Osteoblast (primary cell): ENCODE measurements at places on chromosomes 7 and 10. TPM values are rescaled to one million over a fixed set of nuclear protein-coding genes. Genes with fewer than 3 reads are reported as not detected.

- DNase-seq: no peak
Observed at GRCh38 chr10:75733135-75733890, 301.9 kb downstream of the LRMDA start.

DNA sequence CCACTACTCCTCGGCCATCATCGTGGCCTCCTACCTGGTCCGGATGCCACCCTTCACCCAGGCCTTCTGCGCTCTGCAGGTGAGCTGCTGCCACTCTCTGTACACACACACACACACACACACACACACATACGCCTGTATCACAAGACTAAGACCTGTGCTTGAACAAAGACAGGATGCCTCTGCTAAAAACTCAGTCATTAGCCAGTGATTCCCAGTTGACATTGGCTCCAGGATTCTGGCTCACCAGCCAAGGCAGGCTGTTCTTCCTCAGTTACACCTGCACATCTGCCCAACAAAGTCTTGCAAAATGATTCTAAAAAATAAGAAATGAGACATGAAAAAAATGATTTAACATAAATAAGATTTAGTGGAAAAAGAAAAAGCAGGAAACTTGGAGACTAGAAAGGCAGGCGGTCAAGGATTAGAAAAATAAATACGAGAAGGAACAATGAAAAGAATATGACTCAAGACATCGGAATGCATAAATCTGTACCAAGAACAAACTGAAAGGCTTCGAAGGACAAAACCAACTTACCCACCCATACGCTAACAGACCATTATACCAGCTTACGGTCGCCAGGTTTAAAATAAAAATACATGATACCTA is 7.4 kb upstream of the LRRC18 start:
- DNase-seq: no peak

DNA sequence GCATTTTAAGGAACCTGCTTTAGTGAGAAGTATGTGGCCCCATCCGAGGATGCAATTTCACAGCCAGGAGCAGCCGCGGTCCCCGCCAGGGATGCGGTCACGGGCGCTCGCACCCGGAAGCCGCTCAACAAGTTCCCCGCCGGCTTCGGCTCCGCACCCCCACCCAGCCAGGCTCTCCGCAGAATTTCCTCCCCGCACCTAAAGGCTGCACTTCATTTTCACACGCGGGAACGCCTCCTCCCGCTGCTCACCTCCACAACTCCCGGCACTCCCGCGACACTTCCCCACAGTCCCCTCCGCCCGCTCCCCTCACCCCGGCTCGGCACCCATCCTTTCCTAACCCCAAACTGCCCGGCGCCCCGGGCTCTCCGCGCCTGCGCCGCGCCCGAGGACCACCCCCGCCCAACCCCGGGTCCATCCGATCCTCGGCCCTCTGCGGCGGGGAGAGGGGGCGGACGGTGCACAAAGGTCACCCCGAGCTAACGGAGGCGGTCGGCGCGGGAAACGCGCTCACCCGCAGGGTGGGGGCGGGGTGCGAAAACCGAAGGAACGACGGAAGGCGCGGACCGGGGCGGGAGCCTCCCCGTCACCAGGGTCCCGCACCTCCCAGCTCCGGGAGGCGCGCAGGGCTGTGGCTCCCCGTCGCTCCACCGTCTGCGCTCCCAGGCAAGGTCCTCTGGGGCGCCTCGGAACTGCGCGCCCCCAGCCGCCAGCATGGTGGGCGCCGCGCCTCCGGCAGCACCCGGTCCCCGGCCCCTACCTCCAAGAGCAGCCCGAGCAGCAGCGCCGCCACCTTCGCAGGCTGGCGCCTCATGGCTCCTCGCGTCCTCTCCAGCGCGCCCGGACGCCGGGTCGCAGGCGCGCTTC is 558 bp downstream of the VOPP1 start:
- DNase-seq: peak; percentile 94

- peak; percentile 38 for DNase-seq
Observed at GRCh38 chr7:116582806-116583444, 58.1 kb downstream of the CAV1 start.

DNA sequence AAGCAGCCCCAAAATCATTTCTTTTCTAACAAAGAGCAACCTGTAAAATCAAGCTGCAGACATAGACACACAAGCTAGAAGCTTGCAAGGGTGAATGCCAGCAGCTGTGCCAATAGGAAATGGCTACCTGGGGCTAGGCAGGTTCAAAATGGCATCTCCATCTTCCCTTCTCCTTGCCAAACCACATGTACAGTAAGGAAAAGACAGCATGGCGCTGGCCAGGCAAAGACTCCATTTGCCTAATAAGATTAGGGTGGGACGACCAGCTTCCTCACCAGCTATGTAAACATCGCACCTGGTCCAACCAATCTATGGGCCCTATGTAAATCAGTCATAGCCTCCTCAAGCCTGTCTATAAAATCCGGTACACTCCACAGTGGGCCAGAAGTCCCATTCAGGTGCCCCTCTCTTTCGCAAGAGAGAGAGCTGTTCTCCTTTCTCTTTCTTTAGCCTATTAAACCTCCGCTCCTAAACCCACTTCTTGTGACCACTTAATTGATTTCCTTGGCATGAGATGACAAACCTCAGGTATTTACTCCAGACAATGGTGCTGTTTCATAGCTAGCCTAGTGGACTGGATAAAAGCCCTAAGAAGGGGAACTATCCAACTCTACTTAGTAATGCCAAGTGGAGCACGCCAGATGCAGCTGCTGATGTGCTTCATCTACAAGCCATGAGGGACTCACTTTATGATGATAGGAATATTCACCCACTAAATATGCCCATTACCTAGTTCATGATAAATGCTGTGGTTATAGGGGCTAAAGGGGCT is 44.1 kb downstream of the HTR7 start:
- no peak for DNase-seq

- peak; percentile 63 for DNase-seq
Observed at GRCh38 chr10:132849546-132850031, 63.6 kb upstream of the NKX6-2 start.

- DNase-seq: no peak
Observed at GRCh38 chr10:43113201-43114087, 24.8 kb upstream of the CSGALNACT2 start.

DNA sequence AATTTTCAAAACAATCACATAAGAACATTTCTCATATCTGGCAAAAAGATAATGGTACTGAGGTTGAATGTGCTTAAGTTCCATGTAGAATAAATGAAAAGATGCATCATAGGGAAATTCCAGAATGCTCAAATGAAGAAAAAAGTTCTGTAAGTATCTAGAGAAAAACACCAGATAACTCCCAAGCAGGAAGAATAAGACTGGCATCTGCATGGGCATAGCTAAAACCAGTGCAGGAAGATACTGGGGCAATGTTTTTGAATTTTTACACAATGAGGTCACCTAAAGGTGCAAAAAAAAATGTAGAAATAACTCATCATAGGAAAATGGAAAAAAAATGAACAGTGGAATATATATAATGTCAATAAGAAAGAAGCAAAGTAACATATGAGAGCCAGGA is 275.2 kb downstream of the BAMBI start:
- DNase-seq: no peak

GRCh38 chr10:92719991-92720830 is 30.5 kb downstream of the HHEX start:
- no peak for DNase-seq

DNA sequence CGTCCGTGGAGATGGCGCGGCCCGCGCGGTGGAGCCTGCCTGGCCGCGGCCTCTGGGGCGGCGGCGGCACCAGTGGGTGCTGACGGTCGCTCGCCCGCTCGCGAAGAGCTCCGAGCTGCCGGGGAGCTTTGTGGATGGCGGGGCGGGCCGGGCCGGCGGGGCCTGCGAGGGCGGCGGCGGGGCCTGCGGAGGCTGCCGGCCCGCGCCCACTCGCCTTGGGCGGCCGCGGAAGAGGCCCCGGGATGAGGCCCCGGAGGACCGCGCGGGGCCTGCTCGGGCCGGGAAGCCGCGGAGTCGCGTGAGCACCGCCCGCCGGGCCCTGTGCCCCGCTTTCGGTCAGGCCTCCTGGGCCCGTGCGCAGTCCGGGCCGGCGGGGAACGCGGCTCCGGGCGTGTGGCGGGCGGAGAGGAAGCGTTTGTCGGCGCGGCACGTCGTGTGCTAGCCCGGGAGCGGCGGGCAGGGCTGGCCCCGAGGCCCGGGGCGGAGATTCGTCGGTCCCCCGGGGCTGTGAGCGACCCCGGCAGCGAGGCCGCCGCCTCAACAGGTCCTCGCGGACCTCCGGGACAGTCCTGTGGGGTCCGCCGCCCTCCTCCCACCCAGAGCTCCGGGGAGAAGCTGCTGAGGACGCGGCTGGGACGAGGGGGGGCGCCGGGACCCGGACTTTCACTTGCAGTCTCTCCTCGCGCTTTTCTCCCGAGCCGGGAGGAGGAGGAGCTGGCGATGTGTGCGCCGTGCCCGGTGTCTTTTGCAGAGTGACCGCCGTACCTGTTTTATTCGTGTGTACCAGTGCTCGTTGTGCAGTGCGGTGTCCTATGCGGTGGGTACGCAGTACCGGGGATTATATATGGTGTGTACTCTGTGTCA is 578 bp downstream of the ZMYND11 start:
- DNase-seq: peak; percentile 93

- no peak for DNase-seq
Observed at GRCh38 chr10:74650613-74651012, 175.8 kb upstream of the KAT6B start.

GRCh38 chr10:6659451-6659850 is 79.4 kb upstream of the PRKCQ start:
- DNase-seq: no peak

DNA sequence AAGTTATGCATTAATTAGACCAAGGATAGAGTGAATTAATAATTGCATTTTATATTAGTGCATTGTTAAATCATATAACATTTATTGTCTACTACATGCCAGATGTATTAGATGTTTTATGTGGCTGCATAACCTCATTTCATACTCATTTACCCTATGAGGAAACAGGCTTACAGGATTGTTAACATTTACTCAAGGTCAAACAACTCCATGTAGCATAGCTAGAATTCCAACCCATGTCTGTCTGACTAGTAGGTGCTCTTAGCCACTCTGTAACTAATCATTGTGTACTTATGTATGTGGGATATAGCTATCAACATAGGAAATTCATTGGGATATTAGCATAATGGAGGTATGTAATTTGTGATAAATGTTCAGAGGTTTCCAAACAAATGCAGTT is 46.3 kb downstream of the PHYHIPL start:
- DNase-seq: no peak

GRCh38 chr7:130473876-130474275 is 18.0 kb upstream of the MEST start:
- DNase-seq: no peak

GRCh38 chr7:144113651-144114050 is 4.3 kb downstream of the OR2A2 start:
- DNase-seq: no peak

DNA sequence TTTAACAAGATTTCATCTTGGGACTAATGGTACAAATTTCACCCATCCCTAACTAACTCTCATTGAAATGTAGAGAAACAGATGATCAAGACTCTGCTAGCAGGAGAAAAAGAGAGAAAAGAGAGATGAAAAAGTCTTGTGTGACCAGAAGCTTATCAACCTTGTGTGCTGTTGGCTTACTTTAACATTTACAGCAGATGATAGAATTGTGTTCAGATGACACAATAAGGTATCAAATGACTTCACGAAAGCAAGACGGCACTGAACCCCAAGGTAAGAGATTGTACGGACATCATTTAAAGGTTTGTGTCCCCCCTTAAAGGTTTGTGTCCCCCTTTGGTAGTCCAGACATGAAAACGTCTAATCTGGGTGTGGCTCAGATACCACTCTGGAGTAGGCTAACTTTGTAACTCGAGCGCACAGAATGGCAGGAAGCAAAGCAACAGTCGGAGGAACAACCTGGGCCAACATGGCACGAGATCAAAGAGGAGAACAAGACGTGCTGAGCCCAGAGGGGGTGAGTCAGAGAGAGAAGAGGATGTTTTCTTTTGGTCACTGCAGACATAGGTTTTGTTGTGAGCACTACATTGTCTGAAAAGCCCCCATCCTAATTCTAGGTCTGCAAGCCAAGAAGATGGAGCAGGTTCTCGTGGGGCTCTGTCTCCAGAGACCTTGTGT is 10.4 kb upstream of the LMBR1 start:
- DNase-seq: peak; percentile 71

- no peak for DNase-seq
Observed at GRCh38 chr7:116195451-116195850, 14.9 kb upstream of the TES start.

DNA sequence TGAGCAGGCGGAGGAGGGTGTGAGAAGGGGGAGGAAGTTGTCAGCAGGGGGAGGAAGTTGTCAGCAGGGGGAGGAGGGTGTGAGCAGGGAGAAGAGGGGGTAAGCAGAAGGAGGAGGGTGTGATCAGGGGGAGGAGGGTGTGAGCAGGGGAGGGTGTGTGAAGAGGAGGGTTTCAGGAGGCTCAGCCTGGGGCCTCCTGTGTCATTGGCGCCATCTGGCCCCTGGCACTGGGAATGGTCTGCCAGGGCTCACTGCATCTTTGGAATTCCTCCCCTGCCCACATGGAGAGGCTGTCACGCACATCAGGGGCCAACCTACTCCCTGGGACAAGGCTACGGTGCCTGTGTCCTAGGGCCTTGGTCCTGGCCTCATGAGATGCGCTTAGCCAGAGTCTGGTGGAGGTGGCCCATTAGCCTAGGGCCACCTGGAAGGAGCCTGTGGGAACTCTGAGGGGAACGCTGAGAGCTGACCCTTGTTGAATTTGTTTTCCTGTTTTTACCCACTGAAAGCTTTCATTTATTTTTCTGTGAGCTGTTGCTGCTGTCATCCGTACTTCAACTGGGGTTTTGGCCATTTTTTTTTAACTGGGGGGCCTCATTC is 18.0 kb downstream of the CAMK2B start:
- DNase-seq: peak; percentile 92

The OR6B1 gene
- total RNA-seq: not detected in 2 replicates

The GJD4 gene
- total RNA-seq: under 0.01 TPM in 1 of 2 replicates, not detected in the other

The ARPC1A gene
- total RNA-seq: 132 and 158 TPM in 2 replicates
